ENCODE measurements at places on chromosomes 5 and 9.

- no peak for DNase-seq
These were observed 5.7 kb upstream of the MSMP start for GRCh38 chr9:35759795-35760194.

DNA sequence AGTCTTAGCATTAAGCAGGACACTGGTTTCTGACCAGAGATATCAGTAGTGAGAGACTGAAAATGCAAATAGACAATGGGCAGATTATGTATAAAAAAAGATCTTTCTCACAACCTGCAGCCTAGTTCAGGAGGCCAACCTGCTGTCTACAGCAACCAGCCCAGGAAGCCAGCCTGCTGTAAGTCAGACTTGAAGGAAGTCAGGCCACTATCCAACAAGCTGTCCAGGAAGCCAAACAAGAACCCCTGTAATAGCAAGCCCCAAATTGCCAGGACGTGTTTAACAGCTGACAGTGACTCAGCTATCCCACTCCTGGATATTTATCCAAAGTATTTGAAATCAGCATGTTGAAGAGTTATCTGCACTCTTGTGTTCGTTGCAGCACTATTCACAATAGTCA lies 121.8 kb upstream of the SPIN1 start:
- no peak for DNase-seq

- no peak for DNase-seq
These were observed 54.9 kb upstream of the RPL26L1 start for GRCh38 chr5:172904312-172904642.

- no peak for DNase-seq
These were observed 79.0 kb upstream of the ZNF608 start for GRCh38 chr5:124825250-124825982.

DNA sequence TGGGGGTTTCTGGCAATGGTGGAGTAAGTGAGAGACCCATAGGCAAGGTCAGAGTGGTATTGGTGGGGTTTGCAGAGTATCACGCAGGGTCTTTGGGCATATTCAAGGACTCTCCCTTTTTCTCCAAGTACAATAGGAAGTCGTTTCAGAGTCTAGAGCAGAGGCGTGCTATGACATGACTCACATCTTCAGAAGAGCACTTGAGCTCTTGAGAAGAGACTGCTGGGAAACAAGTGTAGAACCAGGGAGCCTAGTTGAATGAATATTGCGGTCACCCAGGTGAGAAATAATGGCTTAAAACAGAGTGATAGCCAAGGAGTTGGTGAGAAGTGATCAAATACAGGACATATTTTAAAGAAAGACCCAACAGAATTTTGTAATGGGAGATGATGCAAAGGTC lies 813.4 kb downstream of the TLE1 start:
- no peak for DNase-seq

DNA sequence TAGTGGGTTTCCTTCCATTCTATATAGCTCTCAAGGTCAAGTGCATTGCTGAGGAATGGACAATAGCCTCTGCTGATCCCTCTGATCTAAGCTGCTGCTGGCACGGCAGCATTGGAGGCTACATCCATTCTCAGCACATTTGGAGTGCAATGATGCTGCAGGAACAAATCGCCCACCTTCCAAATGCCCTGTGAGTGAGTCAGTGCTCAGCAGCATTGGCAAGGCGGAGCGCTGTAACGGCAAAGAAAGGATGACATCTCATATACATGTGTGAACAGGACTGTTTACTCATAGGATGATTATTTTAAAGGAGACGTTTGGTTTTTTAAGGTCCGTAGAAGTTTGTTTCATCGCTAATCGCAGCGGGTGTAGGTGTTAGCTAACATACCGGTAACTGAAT lies 408.7 kb downstream of the ARHGEF28 start:
- no peak for DNase-seq

GRCh38 chr9:135858491-135859185 lies 48.7 kb downstream of the CAMSAP1 start:
- no peak for DNase-seq

GRCh38 chr9:93254061-93254481 lies 70.1 kb downstream of the WNK2 start:
- no peak for DNase-seq

- DNase-seq, result no peak
These were observed 4.4 kb upstream of the ZDHHC12 start for GRCh38 chr9:128728298-128728697.

GRCh38 chr9:98925956-98926355 lies 17.8 kb upstream of the COL15A1 start:
- no peak for DNase-seq

- no peak for DNase-seq
These were observed 43.8 kb upstream of the DAB2IP start for GRCh38 chr9:121607434-121608167.

DNA sequence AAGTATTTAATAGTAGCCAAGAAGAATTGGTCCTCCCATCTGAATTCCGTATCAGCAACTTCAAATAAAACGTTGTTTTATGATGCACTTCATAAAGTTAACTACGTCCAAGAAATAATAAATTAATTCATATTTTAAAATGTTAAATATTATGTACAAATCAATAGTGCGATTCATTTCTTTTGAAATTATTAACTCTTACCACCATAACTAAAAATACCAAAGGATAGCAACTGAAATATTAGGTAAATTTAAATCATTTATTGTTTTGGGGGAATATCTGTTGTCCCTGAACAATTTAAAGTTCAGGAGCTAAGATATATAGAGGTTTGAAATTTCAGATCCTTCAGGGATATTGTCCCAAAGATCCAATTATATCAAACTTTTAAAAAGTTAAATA lies at the start of gene OR2K2:
Gene OR2K2 (minus strand): TSS at position 101 of the 400 bp plus-strand sequence. CDS start 1,791 bp downstream, outside the sequence.
- no peak for DNase-seq

All from LoVo (cell line).